CD14-positive monocyte (primary cell): ENCODE measurements at places on chromosomes 11 and 22. TPM values are rescaled to one million over a fixed set of nuclear protein-coding genes. Genes with fewer than 3 reads are reported as not detected.

SCGB2A2 gene
- not detected in 2 replicates for polyA plus RNA-seq

TRPM5 gene
- polyA plus RNA-seq: not detected

LRRC56 gene
- polyA plus RNA-seq: 0.09 TPM

OR52N1 gene
- polyA plus RNA-seq: not detected

SH3BP1 gene
- 20.0 TPM for polyA plus RNA-seq

PLAAT5 gene
- 0.62 TPM for polyA plus RNA-seq

IGSF9B gene
- not detected in 2 replicates for polyA plus RNA-seq

IGLL1 gene
- not detected for polyA plus RNA-seq

IL18BP gene
- polyA plus RNA-seq: 7.4 TPM

LMO2 gene
- 95.7 and 140 TPM in 2 replicates for polyA plus RNA-seq

BAIAP2L2 gene
- not detected for polyA plus RNA-seq

MMP27 gene
- polyA plus RNA-seq: not detected

ZP1 gene
- polyA plus RNA-seq: 0.40 TPM

PHF21B gene
- polyA plus RNA-seq: not detected in 2 replicates

WT1 gene
- polyA plus RNA-seq: not detected

SLC16A8 gene
- polyA plus RNA-seq: not detected in 2 replicates

SERHL2 gene
- polyA plus RNA-seq: 0.60 TPM

ST14 gene
- polyA plus RNA-seq: 36.0 and 50.9 TPM in 2 replicates

SLC22A6 gene
- polyA plus RNA-seq: not detected

OR51I1 gene
- not detected for polyA plus RNA-seq

SUSD2 gene
- not detected for polyA plus RNA-seq

VSIG2 gene
- not detected for polyA plus RNA-seq

TRIM29 gene
- not detected in 2 replicates for polyA plus RNA-seq

GNAZ gene
- polyA plus RNA-seq: not detected

NAV2 gene
- polyA plus RNA-seq: not detected

OR5A1 gene
- not detected for polyA plus RNA-seq

GAL3ST1 gene
- 0.05 TPM in 1 of 2 replicates, not detected in the other for polyA plus RNA-seq

TBX10 gene
- not detected for polyA plus RNA-seq

GAL gene
- polyA plus RNA-seq: not detected

RFPL3 gene
- polyA plus RNA-seq: not detected

E2F8 gene
- polyA plus RNA-seq: not detected

HBG1 gene
- polyA plus RNA-seq: not detected

KCNQ1OT1 gene
- 0.01 TPM for polyA plus RNA-seq

PIH1D2 gene
- not detected in 2 replicates for polyA plus RNA-seq
